ENCODE measurements at places on chromosomes 13 and 19. TPM values are rescaled to one million over a fixed set of nuclear protein-coding genes. Genes with fewer than 3 reads are reported as not detected.

Gene BTBD2
- 88.1 TPM for total RNA-seq

Gene KLK8
- total RNA-seq: not detected

Gene ZNF132
- total RNA-seq: 4.1 TPM

Gene FCGBP
- 0.39 TPM for total RNA-seq

Gene KANK3
- not detected for total RNA-seq

Gene ZNF792
- total RNA-seq: 3.1 TPM

Gene CSNK1G2
- total RNA-seq: 49.3 TPM

Gene CDK8
- total RNA-seq: 18.0 TPM

Gene CARS2
- 52.1 TPM for total RNA-seq

Gene PLPPR3
- total RNA-seq: not detected

Gene SULT2A1
- total RNA-seq: not detected

Gene KIR3DL1
- total RNA-seq: not detected

Gene IGSF23
- not detected for total RNA-seq

Gene SIGLEC9
- not detected for total RNA-seq

Gene NLRP4
- not detected for total RNA-seq

Gene C19orf67
- not detected for total RNA-seq

Gene URAD
- not detected for total RNA-seq

Gene LYPD3
- 0.18 TPM for total RNA-seq

Gene MAP2K2
- total RNA-seq: 188 TPM

Gene ZNF225
- total RNA-seq: 3.6 TPM

Gene TEX29
- 0.41 TPM for total RNA-seq

Gene NALCN
- 4.0 TPM for total RNA-seq

Gene C1QTNF9B
- total RNA-seq: not detected

Measured in HFFc6 (cell line).